ENCODE measurements at places on chromosomes 3 and 15. TPM values are rescaled to one million over a fixed set of nuclear protein-coding genes. Genes with fewer than 3 reads are reported as not detected.

DNA sequence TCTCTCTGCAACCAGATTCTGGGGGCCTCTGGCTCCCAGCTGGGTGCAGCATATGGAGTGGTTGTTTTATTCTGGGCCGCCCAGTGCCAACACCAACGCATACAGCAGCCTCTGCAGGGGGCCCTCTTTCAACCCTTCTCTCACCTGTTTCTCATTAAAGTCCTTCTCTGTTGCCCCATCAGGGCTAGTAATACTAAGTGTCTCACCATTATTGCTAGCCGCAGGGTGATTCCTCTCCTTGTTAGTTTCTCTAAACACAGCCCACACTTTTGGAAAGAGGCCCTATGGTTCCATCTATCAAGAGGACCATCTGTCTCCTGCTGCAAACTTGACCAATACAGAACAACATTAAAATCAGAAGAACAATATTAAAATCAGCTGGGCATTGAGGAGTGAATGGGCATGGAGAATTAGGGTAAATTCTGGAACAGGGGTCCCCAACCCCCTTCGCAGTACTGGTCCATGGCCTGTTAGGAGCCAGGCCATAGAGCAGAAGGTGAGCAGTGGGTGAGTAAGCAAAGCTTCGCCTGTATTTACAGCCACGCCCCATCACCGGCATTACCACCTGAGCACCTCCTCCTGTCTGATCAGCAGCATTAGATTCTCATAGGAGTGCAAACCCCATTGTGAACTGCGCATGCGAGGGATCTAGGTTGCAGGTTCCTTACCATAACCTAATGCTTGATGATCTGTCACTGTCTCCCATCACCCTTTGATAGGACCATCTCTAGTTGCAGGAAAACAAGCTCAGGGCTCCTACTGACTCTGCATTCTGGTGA is 36.5 kb downstream of the ALS2CL start:
- H3K27ac ChIP-seq: no peak overlapping the region
- peak; percentile 12 for DNase-seq
- no peaks in the 10 kb centered on the region for H3K36me3 ChIP-seq
- H3K4me3 ChIP-seq: no peak overlapping the region
- no peaks in the 10 kb centered on the region for H3K27me3 ChIP-seq

- no peaks in the 10 kb centered on the region for H3K27me3 ChIP-seq
- H3K27ac ChIP-seq: no peak overlapping the region
- no peaks in the 10 kb centered on the region for H3K36me3 ChIP-seq
- no peaks in the 10 kb centered on the region for H3K4me1 ChIP-seq
- no peak for DNase-seq
- H3K4me3 ChIP-seq: no peak overlapping the region
These were observed 123.0 kb upstream of the PROK2 start for GRCh38 chr3:71907996-71908395.

The BNC1 gene
- total RNA-seq: not detected

GRCh38 chr3:116378077-116378476 is 67.2 kb downstream of the LSAMP start:
- H3K4me1 ChIP-seq: no peaks in the 10 kb centered on the region
- H3K27me3 ChIP-seq: no peaks in the 10 kb centered on the region
- no peaks in the 10 kb centered on the region for H3K36me3 ChIP-seq
- no peak for DNase-seq
- no peak overlapping the region for H3K27ac ChIP-seq
- H3K4me3 ChIP-seq: no peak overlapping the region

The EIF2B5 gene
- 58.3 TPM for total RNA-seq

The SCAANT1 gene
- not detected for total RNA-seq

DNA sequence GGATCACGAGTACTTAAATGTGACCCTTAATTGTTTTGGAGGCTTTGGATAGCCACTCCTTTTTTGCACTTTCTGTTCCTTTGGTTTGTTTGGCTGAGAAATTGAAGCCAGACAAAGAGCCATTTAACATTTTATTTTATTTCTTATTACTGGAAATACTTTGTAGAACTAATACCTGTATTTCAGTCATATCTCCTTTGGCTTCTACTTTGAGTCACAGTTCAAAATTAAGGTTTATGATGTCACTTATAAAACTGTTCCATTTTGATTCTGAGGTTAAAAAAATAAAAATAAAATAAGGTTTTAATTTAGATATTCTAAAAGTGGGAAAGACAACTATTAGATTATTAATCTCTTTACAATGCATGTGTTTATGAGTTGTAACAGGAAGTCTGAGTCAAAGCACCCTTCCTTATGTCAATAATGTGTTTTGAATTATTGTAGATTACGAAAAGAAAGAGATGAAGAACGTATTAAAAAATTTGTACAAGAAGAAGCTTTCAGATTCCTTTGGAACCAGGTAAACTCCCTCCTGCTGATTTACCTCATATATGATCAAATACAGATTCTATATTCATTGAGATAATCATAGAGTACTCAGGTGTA is 16.9 kb upstream of the NXPE3 start:
- H3K4me3 ChIP-seq: no peak overlapping the region
- no peaks in the 10 kb centered on the region for H3K27me3 ChIP-seq
- DNase-seq: no peak
- no peaks in the 10 kb centered on the region for H3K4me1 ChIP-seq
- H3K36me3 ChIP-seq: no peaks in the 10 kb centered on the region
- no peak overlapping the region for H3K27ac ChIP-seq

GRCh38 chr15:96870580-96870979 is 540.1 kb downstream of the NR2F2 start:
- no peak overlapping the region for H3K27ac ChIP-seq
- no peaks in the 10 kb centered on the region for H3K4me1 ChIP-seq
- no peak overlapping the region for H3K4me3 ChIP-seq
- no peaks in the 10 kb centered on the region for H3K27me3 ChIP-seq

GRCh38 chr3:123706871-123707270 is 122.0 kb upstream of the HACD2 start:
- no peaks in the 10 kb centered on the region for H3K27me3 ChIP-seq
- no peaks in the 10 kb centered on the region for H3K4me1 ChIP-seq
- no peaks in the 10 kb centered on the region for H3K36me3 ChIP-seq
- no peak overlapping the region for H3K27ac ChIP-seq

The ATP2B2 gene
- 0.11 TPM for total RNA-seq

The CFAP161 gene
- 0.21 TPM for total RNA-seq

DNA sequence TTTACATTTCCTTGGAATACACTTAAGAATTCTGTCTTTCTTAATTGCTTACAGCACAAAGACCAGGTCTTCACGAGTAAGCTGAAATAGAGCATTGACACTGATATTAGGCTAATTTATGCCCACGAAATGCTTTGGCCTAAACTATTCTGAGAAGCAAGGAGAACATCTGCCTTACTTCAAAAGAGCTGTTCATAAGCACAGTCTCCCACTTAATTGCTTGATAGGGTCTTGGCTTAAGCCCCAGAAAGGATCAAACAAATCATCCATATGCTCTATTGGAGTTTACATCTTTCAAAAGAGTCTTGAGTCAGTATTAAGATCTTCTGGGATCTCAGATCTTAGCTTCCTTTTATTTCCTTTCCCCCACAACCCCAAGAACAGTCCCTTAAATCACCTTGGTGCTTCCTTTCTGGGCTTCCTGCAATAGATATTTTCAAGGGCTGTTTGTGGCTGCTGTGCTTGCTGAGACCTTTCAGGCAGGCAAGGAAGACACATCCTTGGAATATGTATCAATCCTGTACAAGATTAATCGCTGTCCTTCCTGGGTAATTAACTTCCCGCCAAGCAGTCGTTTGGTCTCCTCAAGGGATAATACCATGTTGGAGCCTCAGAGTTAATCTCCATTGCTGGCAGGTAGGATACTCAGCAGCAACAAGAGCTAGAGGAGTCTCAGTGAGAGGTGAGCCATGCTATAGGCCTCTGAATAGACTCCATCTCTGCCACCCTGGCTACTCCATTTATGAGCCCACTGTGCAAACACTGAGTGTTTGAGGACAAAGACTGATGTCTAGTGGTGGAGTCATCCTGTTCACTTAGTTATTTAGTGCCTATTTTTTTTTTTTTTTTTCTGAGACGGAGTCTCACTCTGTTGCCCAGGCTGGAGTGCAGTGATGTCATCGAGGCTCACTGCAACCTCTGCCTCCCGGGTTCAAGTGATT is 37.1 kb downstream of the TMEM158 start:
- H3K4me3 ChIP-seq: no peak overlapping the region
- no peak for DNase-seq
- no peaks in the 10 kb centered on the region for H3K27me3 ChIP-seq
- peaks cover 2% of the 10 kb centered on the region for H3K4me1 ChIP-seq

GRCh38 chr3:61547625-61548024 is 13.7 kb upstream of the PTPRG start:
- no peaks in the 10 kb centered on the region for H3K36me3 ChIP-seq
- H3K27ac ChIP-seq: no peak overlapping the region
- H3K4me1 ChIP-seq: no peaks in the 10 kb centered on the region
- no peak overlapping the region for H3K4me3 ChIP-seq

DNA sequence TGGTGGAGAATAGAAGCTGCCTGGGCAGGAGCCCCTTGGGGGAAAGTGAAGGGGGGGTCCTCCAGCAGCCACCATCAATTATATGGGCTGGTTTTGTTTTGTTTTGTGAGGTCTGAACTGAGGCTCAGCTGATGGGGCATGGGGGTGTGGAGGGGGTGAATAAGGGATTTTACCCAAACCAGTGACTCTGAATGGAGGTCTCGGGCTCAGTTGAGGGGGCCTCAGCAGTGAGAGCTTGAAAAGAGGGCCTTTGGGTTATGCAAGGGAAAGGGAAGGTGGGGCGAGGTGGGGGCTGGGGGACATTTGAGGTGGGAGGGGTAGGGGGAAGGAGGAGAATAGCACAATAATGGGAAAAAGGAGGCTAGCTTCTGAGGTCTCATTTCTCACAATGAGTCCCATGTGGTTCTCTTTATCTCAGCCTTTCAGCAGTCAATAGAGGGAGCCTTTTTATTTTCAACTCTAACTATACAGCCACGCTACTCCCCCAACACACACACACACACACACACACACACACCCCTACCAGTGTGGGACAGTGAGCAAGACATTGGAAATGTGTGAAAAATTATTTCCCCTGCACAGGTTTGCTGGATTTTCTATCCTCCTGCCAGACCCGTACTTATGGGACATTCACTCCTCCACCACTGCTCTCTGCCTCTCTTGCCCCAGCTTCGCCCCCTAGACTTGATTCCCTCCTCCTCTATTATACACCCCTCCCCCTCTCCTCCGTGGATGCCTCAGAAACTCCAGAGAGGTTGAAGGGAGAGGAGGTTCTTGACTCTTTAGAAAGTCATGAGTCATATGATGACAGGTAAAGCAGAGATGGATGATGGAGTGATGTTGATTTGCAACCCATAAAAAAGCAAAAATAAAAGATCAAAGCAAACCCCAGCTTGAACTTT is 96.0 kb downstream of the GTPBP8 start:
- no peaks in the 10 kb centered on the region for H3K27me3 ChIP-seq
- H3K4me1 ChIP-seq: no peaks in the 10 kb centered on the region
- no peaks in the 10 kb centered on the region for H3K36me3 ChIP-seq
- no peak overlapping the region for H3K4me3 ChIP-seq
- no peak for DNase-seq
- no peak overlapping the region for H3K27ac ChIP-seq

- H3K4me1 ChIP-seq: no peaks in the 10 kb centered on the region
- no peak overlapping the region for H3K27ac ChIP-seq
- no peak overlapping the region for H3K4me3 ChIP-seq
- no peaks in the 10 kb centered on the region for H3K36me3 ChIP-seq
- H3K27me3 ChIP-seq: no peaks in the 10 kb centered on the region
- DNase-seq: no peak
These were observed 9.1 kb upstream of the C3orf22 start for GRCh38 chr3:126567696-126568438.

- no peaks in the 10 kb centered on the region for H3K36me3 ChIP-seq
- H3K27me3 ChIP-seq: no peaks in the 10 kb centered on the region
- DNase-seq: no peak
- no peak overlapping the region for H3K27ac ChIP-seq
These were observed 1.3 kb downstream of the ARHGEF26 start for GRCh38 chr3:154122552-154122911.

GRCh38 chr3:184949251-184949965 is 137.4 kb downstream of the VPS8 start:
- no peaks in the 10 kb centered on the region for H3K36me3 ChIP-seq
- H3K27ac ChIP-seq: no peak overlapping the region
- no peak for DNase-seq
- no peaks in the 10 kb centered on the region for H3K4me1 ChIP-seq
- no peaks in the 10 kb centered on the region for H3K27me3 ChIP-seq

Data from colonic mucosa (tissue), 4 donors.